Stimulated activated CD4-positive, alpha-beta T cell treated with anti-CD3 and anti-CD28 coated beads, Interleukin-4, amount 100 ng/mL, for 1 hour (primary cell): ENCODE measurements at places on chromosomes 7 and 10.
A peak's percentile ranks its signal among the peaks of the same experiment; 100 is the strongest.

DNA sequence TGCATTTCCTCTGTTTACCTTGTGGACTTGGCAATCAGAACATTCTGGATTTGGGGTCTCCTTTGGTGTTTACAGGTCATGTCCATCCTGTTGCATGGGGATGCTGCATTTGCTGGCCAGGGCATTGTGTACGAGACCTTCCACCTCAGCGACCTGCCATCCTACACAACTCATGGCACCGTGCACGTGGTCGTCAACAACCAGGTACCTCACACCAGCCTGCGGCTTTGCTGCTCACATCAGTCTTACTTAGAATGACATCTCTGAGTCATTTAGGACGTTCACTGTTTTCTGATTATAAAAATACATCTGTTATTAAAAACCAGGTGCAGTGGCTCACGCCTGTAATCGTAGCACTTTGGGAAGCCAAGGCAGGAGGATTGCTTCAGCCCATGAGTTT, 67.0 kb upstream of the ZMIZ2 start:
- no peak for DNase-seq

- no peak for DNase-seq
Measured at GRCh38 chr10:58618158-58618676, 105.5 kb downstream of the BICC1 start.

DNA sequence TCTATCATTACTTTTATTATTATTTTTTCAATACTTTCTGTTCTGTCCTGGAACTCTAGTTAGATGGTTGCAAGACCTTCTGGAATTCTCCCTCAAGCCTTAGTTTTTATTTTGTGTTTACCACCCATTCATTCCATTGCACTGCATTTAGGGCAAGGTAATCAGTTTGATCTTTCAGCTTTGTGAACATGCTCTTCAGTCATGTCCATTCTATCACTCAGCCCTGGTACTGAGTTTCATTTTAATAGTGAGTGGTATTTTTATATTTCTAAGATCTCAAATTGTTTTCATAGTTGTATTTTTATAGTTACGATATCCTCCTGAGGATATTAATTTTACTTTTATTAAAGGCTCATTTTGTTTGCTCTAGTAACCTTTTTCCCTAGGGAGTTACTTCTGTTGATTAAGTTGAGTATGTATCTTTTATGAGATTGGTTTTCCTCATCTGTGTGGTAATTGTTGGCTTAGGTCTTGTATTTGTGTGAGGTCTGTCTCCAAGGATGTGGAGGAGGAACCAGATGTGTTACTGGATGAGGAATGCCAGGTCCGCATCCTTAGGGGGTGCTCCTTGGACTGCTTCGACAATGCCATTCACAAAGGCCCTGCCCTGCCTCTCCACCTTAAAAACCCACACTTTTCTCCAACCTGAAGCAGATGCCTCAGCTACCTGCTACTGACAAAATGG, 46.7 kb upstream of the RAB18 start:
- DNase-seq, result no peak

DNA sequence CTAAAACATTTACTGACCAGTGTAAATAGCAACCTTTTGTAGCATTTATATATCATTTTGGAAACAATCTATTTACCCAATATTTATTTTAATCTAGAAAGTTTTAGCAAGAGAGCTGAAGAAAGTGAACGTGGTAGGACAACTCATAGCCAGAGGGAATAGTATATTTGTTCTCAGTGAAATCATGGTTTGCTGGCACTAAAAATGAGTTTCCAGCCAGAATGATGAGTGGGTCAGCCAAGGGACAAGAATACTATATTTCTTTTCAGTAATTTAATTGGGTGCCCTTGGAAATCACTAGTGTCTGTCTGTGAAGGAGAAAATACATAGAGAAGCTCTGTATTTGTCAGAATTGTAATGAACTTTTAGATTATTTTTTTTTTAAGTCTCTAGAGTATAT, 74.9 kb downstream of the MINPP1 start:
- no peak for DNase-seq

- peak; percentile 57 for DNase-seq
Measured at GRCh38 chr7:151038951-151039849, 9.1 kb upstream of the ASIC3 start.

GRCh38 chr10:133481086-133481643, 27.4 kb downstream of the SCART1 start:
- DNase-seq, result no peak

DNA sequence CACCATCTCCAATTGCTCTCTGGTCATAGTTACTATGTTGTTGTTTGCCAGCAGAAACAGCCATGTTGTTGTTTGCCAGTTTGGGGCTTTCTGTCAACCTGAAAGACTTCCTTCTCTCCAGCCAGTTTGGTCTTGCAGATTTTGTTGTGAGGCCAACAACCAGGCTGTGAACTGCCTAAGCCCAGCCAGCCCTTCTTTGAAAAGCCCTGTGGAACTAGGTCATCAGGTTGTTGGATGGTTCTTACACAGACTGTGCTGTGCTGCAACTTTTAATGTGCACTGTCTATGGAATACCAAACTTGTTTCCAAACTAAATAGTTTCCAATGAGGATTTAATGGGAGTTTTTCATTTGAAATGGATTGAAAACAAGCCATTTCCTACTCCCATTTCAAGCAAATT, 592.7 kb upstream of the GALNT17 start:
- no peak for DNase-seq

DNA sequence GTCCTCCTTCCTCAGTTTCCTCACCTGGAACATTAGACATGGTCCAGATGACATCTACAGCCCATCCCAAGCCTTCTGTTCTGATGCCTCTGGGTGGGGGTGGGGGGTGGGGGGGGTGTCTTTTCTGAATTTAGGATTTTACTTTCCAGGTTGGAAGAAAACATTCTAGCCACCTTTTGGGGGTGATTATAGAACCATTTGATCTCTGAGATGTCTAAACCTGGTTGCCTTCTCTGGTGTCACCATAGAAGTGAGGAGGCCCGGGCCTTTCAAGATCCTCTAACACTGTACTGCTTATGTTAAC, 411.0 kb upstream of the ZMIZ1 start:
- no peak for DNase-seq

- no peak for DNase-seq
Measured at GRCh38 chr10:78576276-78576675, 492.5 kb upstream of the ZMIZ1 start.

GRCh38 chr7:117963264-117964197, 90.3 kb upstream of the CTTNBP2 start:
- DNase-seq, result no peak

DNA sequence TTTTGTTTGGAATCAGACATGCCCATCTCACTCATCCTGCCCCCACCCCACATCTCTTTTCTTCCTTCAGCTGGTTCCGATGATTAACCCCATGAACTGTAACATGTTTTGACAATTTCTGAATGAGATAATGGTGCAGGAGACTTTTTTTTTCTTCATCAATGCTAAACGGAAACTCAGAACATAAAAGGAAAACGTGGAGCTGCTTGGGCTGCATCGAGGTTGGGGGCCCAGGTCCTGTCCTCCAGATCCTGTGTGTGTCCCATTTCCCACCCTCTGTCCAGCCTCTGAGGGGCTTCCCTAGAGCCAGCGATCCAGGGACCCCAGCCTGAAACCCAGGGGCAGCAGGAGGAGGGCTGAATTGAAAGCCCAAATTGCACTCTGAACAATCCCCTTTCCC, 263.8 kb upstream of the GRB10 start:
- DNase-seq, result no peak

- DNase-seq, result no peak
Measured at GRCh38 chr7:99393355-99394187, 14.8 kb downstream of the PDAP1 start.

DNA sequence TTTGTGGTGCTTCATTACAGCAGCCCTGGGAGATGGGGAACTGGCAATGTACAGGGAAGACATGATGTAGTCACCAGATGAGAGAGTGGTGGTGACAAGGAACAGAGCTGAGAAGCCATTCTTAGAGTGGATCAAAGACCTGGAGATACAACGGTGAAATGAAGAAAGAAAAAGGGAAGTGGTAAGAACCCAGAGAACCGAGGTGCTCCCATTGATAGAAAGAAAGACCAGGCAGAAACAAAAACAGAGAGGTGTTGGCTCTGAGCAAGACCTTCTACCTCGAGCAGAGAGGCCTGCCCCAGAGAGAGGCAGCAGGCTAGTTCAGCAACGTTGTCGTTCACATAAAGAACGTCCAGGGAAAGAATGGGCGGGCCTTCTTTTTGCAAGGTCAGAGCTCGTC, 186.7 kb downstream of the ADAM12 start:
- DNase-seq, result no peak

DNA sequence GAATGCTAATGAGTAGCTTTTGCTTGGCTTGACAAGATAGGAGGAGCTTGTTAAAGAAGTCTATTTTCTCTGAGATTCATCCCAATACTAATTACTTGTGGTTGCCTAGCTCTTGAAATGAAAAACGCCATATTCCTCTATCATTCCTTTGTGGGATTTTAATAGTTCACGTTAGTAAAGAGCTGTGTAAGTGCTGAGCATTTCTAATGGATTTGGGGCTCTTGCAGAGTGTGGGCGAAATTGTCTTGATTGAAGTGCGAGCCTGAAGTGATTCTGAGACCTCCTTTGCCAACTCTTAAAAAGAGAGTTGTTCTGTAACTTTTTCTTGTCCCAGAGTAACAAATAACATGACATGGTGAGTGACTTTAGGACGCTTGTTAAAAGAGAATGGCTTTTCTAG, 45.2 kb downstream of the EXOC4 start:
- no peak for DNase-seq

- DNase-seq, result no peak
Measured at GRCh38 chr10:88117869-88118632, 254.6 kb downstream of the PTEN start.

- DNase-seq, result no peak
Measured at GRCh38 chr10:47049056-47049851, 138.0 kb downstream of the PTPN20 start.

- peak; percentile 30 for DNase-seq
Measured at GRCh38 chr7:149870701-149871483, 2.9 kb upstream of the ATP6V0E2 start.

- DNase-seq, result no peak
Measured at GRCh38 chr7:133646472-133647315, 393.8 kb downstream of the EXOC4 start.

DNA sequence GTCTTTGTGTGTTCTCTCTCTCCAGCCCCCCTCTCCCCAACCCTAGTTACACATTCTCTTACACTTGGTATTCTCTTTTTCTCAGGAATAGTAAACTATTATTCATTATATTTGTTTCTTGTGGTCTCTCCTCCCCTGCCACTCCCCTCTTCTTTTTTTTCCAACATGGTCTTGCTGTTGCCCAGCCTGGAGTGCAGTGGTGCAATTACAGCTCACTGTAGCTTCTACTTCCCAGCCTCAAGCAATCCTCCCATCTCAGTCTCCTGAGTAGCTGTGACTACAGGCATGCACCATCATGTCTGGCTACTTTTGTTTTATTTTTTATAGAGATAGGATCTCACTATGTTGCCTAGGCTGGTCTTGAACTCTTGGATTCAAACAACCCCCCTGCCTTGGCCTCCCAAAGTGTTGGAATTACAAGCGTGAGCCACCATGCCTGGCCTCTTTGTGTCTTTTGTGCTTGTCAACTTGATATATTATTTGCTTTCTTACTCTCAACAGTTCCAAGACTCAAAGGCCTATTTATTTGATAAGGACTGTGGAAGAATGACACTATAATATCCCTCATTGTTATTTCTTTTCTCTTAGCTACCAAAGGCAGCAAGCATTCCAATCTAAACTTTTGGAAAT, 66.9 kb downstream of the MLLT10 start:
- no peak for DNase-seq

GRCh38 chr7:3806516-3806915, 505.5 kb downstream of the SDK1 start:
- no peak for DNase-seq

DNA sequence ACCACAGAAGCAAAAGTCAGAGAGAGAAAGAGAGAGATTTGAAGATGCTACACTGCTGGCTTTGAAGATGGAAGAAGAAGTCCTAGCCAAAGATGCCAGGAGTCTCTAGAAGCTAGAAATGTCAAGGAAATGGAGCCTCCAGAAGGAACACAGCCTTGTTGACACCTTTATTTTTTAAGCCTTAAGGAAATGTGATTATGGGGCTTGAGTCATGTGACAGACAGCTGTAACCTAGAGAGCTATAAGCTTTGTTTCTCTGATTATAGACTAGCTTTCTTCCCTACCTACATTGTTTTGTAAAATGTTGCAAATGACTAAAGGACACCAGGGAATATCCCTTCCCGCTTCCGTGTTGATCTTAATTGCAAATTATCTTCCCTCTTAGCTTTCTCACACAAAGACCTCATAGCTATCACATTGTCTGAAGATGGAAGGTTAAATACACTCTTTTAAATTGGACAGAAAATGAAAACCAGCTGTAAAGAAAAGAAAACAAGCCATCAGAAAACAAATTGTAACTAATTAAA, 199.9 kb downstream of the ARHGAP12 start:
- DNase-seq, result no peak

GRCh38 chr7:118175740-118176139, 8.2 kb upstream of the LSM8 start:
- no peak for DNase-seq

DNA sequence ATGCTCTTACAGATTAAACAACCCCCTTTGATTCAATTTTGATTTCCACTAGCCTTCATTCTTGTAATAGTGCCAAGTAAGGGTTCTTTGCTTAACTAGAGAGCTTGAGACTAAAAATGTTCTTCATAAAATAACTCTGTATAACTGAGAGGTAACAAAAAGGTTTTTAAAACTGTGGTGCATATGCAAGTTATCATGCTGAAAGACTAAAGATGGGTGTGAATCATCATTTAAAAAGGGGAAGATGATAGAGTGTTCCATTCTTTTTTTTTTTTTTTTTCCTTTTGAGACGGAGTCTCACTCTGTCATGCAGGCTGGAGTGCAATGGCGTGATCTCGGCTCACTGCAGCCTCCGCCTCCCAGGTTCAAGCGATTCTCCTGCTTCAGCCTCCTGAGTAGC, 11.1 kb downstream of the MDFIC start:
- no peak for DNase-seq

DNA sequence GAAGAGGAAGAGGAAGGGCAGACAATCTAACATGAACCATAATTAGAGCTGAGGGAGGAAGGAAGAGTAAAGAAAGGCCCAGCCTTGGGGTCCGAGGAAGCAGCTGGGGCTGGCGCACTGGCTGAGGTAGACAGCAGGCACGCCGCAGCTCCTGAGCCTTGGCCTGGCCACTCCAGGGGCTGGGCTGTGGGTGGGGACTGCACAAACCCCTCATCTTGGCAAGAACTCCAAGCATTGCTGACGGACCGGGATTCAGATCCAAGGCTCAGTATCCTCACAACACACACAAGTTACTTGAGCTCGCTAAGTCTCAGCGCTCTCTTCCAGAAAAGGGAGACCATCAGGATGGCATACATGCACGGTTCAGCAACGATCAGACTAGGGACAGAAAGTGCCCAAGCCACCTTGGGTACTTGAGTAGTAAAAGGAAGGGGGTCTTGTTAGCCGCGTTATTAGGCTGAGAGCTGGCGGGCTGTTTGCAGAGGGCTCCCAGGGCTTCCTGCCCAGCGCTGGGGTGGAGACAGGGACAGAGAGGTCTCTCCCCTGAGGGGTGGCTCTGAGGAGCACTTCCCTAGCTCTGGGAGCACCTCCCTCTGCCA, 4.5 kb downstream of the TNS3 start:
- no peak for DNase-seq

GRCh38 chr10:117492504-117492903, 50.0 kb upstream of the EMX2 start:
- DNase-seq, result no peak
